Adrenal gland (tissue), 19 donors: ENCODE measurements at places on chromosomes 5 and 9.

DNA sequence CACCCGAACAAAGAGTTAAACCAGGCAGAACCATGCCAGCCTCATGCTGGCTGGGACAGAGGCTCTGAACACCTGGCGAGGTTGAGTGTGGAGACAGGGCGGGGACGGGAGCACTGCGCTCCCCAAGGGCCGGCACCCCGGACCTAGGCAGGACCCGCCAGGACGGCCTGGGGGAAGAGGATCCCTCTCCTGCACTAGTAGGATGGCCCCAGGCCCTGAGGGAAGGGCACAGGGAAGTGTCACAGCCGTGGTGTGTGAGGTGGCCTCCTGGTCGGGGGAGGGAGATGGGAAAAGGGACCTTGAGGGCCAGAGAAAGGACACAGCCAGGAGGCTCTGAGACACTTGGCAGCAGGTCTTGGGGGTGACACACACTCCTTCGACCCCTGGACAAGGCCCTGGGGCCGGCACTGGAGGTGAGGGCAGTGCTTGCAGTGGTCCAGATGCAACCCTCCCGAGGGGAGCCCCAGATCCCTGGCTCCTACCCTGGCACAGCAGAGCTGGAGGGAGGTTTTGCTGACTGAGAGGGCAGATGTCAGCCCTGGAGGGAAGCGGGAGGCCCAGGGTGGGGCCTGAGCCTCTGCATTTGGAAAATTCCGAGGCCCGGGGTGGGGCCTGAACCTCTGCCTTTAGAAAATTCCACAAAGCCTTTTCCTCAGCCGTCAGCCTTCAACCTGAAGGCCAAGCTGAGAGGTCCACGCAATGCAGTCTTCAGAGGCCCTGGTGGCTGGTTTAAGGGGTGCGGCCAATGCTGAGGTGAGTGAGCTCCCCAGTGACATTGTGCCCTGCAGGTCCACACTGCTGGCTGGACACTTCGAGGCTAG, 24.8 kb upstream of the TERT start:
- DNase-seq = no peak

- DNase-seq = no peak
Measured at GRCh38 chr5:116672203-116672602, 97.6 kb upstream of the SEMA6A start.

- no peak for DNase-seq
Measured at GRCh38 chr9:33445389-33446239, 1.8 kb downstream of the AQP3 start.

DNA sequence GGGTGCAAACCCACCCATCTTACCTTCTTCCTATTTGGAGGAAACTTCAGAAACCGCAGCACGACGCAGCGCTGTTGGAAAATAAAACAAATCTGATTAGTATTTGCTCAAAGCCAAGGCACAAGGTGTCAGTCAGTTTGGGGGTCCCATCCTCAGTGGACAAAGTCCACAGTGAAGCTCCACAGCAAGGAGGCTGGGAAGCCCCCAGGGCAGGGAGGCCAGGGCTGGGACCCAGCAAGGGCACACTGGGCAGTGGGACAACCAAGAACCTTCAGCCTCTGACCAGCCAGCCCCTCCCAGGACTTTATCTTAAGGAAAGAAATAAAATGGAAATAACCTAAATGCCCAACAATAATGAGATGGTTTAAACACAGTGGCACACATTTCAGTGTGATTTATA, 11.3 kb downstream of the IPPK start:
- DNase-seq = no peak

DNA sequence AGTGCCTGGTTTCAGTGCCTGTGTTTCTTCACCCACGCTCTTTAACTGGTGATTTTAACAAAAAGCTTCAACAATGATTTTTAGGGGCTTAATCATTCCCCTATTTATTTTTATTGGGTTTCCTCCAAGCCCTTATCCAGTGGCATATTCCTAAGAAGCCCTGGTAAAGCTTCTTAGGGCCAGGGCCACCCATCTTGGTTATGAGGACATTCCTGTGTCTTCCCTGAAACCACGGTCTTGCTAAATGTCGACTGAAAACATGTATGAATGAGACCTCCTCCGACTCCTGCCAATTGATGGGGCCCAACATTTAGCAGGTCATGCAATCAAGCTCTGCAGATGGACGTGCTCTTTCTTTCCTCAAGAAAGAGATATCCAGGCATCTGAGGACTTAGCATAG, 13.7 kb upstream of the CARTPT start:
- DNase-seq = no peak

GRCh38 chr5:116671211-116671736, 96.7 kb upstream of the SEMA6A start:
- DNase-seq = no peak

GRCh38 chr5:19584131-19584530, 403.9 kb downstream of the CDH18 start:
- no peak for DNase-seq

- no peak for DNase-seq
Measured at GRCh38 chr9:8715788-8716187, 916.2 kb upstream of the DMAC1 start.

- DNase-seq = no peak
Measured at GRCh38 chr9:129575818-129576217, 45.1 kb downstream of the C9orf50 start.

DNA sequence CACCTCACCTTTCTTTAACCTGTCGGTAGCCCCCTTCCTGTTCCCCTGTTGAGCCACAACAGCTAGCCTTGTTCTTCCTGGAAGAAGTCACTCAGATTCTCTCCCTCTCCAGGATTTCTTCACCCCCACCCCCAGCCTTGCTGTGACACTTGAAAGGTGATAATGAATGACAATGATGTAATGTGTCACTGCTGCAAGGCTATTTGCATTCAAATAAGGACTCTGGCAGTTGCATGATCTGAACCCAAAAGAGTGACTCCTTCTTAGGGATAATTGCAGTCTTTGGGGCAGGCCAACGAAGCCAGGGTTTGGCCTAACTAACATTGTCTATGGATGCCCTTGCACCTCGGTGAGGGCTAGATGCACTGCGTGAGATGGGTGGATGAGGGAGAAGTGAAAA, 154.4 kb upstream of the CLINT1 start:
- no peak for DNase-seq

DNA sequence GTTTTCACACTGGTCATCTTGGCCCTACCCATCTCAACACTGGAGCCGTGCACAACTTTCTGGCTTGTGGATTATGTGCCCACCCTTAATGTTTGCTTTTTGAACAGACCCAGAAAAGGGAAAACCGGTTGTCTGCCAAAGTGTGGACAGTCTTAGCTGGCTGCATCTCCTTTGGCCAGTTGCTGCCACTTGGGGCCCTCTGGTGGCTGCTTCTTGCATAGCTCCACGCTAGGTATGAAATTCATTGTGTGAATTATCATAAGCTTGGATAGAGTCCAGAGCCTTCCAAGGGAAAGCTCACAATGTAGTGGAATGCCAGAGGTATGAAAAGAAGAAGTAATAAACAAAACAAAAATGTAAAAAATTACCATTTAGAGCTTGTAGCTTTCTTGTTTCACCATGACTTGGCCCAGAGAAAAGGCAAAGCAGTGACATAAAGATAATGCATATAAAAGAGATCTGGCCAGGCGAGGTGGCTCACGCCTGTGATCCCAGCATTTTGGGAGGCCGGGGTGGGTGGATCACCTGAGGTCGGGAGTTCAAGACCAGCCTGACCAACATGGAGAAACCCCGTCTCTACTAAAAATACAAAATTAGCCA, 12.5 kb upstream of the SLC36A3 start:
- peak; percentile 93 for DNase-seq

GRCh38 chr9:131214286-131214856, 61.9 kb downstream of the FAM78A start:
- DNase-seq = no peak
